ENCODE measurements at places on chromosomes 2 and 18. TPM values are rescaled to one million over a fixed set of nuclear protein-coding genes. Genes with fewer than 3 reads are reported as not detected.

DNA sequence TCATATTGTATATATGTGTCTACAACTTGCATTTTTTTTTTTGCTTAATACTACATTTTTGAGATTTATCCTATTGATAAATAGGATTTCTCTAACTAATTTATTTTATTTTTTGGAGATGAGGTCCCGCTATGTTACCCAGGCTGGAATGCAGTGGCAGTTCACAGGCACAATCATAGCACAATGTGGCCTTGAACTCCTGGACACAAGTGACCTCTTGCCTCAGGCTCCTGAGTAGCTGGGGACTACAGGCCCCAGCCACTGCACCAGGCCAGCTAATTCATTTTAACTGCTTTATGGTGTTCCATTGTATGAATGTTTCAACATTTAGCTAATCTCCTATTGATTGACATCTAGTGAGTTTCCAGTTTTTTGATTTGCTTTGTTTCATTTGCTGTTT, 16.8 kb upstream of the CLASP1 start:
- DNase-seq = no peak

- no peak for DNase-seq
Measured at GRCh38 chr2:53987336-53987921, 16.6 kb upstream of the PSME4 start.

GRCh38 chr2:65294701-65295100, 67.1 kb downstream of the ACTR2 start:
- no peak for DNase-seq

DNA sequence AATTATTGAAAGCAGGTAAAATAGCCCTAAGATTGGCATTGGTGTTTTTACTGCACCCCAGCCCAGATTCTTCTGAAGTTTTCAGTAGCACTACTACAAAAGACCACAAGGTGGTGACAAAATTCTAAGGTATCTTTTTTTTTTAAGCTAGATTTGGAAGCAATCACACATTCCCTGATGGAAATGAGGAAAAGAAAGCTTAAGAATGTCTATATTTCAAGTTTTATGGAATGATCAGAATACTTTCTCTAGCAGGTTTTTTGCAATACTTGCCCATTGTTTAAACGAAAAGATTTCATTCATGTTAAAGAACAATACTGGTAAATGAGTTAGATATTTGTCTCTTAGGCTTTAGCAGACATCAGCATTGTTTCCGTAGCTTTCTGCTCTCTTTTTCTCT, 32.1 kb upstream of the ZNF638 start:
- peak; percentile 9 for DNase-seq

Gene FOXD4L1
- total RNA-seq = not detected

Data from activated naive CD4-positive, alpha-beta T cell treated with anti-CD3 and anti-CD28 coated beads, Interleukin-2, amount 50 U/mL, for 72 hours (primary cell).